Kidney (tissue), 22 donors: ENCODE measurements at places on chromosomes 3 and 15.

DNA sequence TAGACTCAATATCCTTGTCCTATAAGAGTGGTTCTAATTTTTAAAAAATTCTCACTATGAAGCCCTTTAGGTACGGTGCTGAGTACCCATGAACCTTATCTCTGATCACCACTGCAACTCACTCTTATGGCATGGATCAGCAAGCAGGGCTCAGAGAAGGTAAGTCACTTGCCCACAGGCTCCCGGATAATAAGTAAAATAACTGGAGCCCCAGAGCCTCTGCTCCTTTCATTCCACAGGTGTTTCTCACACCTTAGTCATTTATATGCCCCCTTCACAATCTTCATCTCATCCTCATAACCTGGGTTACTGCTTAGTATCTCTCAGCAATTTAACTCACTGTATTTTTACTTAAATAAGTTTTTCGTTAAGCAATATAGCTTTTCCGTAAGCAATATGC, 28.4 kb upstream of the AKAP13 start:
- DNase-seq, result no peak

- DNase-seq, result peak; percentile 70
Measured at GRCh38 chr3:46574243-46574646, 8.1 kb upstream of the LRRC2 start.

DNA sequence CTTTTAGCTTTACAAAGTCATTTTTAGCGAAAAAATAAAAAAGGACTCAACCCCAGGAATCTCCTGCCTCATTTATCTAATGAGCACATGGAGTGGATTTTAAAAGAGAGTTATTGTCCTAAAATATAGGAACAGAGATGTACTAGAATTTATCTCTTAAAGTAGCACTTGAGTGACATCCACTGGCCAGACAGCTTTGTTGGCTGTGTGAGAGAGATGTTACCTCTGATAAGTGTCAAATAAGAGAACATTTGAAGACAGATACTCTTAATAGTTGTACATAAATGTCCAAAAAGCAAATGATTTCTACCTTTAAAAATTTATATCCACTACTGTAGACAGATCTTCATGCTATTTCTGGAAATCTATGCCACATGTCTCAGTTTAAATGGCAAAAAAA, 12.3 kb upstream of the MFSD1 start:
- DNase-seq, result no peak

DNA sequence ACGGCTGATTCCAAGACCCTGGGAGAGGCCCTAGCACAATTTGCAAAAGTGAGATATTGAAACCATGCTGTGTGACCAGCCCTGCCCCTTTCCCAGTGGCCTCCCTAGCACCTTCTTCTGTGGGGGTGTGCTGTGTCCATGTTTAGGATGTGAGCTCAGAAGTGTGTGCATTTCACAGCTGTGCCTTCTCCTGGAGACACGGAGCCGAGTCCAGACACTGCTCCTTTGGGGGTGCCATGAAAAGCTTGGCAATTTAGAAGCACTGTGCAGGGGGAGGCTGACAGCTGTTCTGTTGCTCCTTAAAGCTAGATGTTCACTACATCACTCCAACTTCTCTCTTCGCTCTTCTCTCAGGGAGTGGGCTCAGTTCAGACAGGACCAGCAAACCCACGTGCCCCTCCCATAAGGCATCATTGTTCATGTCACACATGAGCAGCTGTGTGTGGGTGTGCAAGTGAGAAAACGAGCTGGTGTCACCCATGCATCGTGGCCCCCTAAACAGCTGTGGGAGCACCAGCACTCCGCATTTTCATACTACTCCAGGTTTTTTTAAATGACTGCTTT, 492.6 kb downstream of the GABRG3 start:
- peak; percentile 3 for DNase-seq

- DNase-seq, result no peak
Measured at GRCh38 chr15:37015451-37015850, 84.9 kb downstream of the MEIS2 start.

GRCh38 chr15:83303535-83303934, 19.1 kb upstream of the BNC1 start:
- DNase-seq, result no peak

DNA sequence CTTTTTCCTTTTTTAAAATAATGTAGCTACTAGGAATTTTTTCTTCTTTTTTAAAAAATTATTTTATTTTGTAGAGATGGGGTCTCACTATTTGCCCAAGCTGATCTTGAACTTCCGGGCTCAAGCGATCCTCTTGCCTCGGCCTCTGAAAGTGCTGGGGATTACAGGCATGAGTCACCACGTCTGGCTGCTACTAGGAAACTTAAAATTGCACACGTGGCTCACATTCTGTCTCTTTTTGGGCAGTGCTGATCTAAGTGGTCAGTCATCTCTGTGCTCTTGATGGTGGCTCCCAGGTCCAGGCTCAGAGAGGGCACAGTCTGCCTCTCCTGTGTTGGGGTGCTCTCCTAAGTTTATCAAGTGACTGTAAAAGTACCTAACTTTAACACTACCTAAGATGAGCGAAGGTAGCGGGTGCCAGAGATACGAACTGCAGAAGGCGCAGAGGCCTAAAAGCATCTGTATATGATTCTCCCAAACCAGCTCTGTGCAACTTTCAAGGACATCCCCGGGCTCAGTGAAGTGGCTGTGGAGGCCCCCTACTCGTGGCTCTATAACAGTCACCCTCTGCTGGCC, 52.9 kb upstream of the SEC13 start:
- DNase-seq, result no peak

DNA sequence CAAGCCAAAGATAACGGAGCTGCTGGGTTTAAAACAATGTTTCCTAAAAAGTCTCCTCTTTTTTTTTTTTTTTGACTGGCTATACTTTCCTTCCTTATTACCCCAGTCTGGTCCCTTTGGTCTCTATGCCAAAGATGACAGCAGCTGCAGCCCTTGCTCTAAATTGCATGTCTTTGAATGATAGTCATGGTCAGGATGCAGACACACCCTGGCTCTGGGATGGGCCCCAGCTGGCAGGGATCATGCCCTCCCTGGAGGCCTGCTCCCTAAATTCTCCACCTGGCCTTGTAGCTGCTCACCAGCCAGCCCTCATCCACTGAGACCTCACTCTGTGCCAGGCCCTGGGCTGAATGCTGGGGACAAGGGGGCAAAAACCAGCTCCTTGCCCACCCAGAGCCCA, 95.8 kb downstream of the MESD start:
- no peak for DNase-seq

DNA sequence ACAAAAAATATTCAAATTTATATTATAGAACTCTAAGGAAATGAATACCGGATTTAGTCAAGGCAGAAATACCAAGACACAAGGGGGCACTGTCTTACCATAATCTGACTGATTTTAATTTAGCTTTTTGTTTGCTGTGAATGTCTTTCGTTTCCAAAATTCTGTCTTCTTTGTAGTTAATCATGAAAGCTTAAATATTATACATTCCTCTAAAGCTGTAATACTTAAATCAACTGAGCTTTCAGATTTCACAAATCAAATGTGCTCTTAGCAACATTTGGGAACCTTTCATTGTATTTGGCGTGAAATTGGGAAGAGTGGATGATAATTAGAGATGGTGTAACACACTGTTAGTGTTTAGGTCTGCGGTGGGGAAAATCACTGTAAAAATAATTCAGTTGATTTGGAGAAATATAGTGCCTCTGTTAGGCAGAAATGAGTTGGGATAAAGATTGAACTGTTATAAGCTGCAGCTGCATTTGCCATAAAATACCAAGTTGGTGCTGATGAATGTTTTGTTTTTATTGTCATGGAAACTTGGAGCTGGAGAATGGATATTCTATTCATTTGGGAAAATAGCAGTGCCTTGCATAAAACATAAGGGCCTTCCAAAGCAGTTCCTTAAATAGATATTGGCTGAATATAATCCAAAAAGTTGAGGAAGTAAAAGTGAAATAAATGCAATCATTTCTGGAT, 228.2 kb downstream of the TCF12 start:
- DNase-seq, result peak; percentile 86

DNA sequence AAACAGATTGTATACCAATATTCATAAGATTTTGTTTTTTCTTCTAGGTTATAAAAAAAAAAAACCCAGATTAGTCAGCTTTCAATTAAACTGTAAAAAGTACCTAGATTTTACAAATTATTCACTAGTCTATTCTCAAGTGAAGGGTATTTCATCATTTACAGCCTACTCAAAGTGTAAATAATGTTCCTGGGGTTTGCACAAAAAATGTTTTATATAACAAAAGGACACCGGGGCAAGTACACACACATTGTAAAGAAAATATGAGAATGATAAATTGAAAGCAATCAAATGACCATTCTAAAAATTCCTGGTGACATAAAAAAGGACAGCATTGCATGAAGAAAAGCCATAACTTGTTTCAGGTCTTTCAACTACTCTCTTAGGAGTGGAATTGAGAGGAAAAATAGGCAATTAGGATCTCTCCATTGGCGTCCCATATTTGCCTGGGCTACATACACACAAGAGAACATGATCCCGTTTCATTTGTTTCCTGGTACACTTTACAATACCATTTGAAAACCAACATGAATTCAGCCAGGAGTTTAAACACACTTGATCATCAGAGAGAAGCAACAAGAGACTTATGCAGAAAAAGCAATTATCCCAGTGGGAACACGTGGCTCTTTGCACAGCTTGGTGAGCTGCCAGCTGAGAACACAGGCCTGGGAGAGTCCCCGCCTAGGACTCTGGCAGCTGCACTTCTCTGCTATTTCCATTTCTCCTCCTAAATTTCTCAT, 1039.2 kb downstream of the ROBO1 start:
- DNase-seq, result peak; percentile 77

- DNase-seq, result peak; percentile 74
Measured at GRCh38 chr3:87088993-87089841, 98.3 kb upstream of the VGLL3 start.

DNA sequence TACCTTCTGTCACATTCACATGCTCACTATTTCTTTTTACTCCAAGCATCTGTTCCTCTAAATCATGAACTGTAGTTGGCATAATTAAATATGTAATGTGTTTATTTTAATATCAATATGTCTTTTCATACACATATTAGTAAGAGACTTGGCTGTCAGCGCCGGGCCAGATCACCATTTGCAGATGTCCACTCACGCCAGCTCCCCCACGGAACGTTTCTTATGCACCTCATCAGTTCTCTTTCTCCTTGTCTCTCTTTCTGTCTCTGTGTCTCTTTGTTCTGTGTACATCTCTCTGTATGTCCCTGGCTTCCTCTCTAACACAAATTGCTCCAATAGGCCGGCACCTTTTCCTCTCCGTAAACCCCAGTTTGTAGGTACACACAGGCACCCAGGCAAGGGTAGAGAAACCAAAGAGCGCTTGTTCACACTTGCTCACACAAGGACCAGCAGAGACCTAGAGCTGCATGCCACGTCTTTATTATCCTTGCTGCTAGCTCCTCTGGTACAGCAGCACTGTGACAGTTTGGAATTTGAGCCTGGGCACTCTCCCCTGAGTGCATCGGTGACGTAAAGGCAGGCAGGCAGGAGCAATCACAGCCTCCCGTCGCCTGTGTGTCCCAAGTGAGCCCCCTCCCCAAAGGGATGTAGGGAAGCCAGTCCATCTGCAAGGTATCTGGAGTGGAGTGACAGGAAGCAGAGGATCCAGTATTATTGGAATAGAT, 40.4 kb downstream of the CACNA1D start:
- DNase-seq, result peak; percentile 82

GRCh38 chr3:17874636-17875035, 132.2 kb upstream of the TBC1D5 start:
- no peak for DNase-seq

DNA sequence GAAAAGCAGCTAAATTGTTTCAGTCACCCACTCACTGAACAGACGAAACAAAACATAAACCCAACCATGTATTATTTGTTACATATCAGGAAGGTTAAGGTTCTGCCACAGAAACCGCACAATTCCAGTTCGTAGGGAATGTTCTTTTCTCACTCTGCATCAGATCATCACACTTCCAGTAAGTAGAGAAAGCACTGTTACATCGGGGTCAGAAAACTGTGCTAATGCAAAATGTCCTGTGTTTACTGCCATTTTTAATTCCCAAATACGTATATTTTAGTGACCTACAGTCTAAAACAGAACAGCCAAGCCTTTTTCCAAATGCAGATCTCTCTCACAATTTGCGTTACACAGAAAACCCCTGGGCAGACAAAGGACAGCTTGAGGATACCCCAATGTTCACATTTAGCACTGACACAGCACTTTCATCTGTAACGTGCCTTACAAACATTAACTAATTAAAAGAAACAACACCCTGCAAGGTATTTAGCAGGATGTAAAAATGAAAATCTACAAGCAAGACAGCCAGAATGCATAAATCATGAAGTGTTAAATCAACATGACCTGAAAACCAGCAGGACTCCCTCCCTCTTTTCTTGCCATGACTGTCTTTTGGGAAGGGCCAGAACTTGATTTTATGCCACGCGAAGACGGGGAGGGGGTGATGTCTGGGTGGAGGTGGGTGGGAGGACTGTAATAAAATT, 34.8 kb upstream of the SKIL start:
- peak; percentile 56 for DNase-seq

DNA sequence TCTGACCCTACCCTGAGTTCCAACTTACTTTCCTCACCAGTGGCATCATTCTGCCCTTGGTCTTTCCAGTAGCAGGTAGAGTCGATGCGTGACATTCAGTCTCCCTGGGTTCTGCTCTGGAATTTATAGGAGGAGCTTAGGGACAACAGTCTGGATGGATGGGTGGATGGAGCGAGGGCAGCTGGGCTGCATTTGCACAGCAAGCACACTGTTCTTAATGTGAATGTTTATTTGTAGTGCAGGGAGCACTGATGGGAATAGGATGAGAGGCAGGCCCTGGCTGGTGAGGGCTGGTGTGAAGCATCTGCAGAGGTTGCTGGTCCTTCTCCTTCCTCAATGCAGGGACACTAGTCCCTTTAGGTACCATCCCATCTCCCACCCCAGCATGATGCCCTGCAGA, 176.2 kb downstream of the EPHB1 start:
- no peak for DNase-seq

GRCh38 chr3:82132210-82133069, 371.0 kb upstream of the GBE1 start:
- no peak for DNase-seq

GRCh38 chr3:12353796-12354525, 65.1 kb downstream of the PPARG start:
- DNase-seq, result no peak

DNA sequence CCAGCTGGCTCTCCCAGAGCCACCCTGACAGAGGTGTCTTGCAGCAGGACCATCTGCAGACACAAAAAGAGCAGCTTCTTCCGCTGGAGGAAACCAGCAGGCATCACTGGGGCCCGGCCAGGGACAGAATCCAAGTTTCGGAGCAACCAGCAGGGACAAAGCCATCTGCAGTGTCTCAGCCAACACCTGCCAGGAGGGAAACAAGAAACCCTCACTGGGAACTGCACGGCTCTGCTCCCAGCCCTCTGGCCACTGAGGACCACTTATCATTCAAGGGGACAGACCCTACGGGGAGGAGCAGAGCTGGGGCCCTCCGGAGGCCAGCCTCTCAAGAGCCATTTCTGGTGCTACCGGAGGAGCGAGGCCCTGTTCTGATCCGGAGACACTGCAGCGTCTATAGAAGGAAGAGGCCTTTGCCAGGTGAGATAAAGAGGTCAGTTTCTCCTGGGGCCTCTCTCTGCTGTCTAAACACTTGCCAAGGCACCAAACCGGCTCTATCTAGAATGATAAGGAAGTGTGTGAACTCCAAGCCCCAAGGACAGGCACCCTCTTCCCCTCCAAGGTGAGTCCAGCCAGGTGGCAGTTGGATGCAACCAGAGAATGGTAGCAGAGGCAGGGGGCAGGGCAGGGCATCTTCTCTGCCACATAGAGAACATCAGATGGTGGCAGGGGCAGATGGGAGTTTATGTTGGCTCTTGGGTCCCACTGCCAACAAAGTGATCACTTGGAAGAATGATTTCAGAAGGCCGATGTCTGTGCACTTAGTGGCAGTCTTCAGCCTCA, 89.0 kb downstream of the CHSY1 start:
- DNase-seq, result peak; percentile 66

- DNase-seq, result no peak
Measured at GRCh38 chr15:85554852-85555521, 174.6 kb downstream of the AKAP13 start.
